Left forelimb (tissue), 1 donor: ENCODE measurements at places on chromosomes 5 and 9.

GRCh38 chr5:136028782-136029742 is at the start of gene TGFBI:
Gene TGFBI (plus strand): TSS chr5:136028988. CDS start chr5:136029056, 68 bp downstream.
- peak; percentile 84 for DNase-seq

DNA sequence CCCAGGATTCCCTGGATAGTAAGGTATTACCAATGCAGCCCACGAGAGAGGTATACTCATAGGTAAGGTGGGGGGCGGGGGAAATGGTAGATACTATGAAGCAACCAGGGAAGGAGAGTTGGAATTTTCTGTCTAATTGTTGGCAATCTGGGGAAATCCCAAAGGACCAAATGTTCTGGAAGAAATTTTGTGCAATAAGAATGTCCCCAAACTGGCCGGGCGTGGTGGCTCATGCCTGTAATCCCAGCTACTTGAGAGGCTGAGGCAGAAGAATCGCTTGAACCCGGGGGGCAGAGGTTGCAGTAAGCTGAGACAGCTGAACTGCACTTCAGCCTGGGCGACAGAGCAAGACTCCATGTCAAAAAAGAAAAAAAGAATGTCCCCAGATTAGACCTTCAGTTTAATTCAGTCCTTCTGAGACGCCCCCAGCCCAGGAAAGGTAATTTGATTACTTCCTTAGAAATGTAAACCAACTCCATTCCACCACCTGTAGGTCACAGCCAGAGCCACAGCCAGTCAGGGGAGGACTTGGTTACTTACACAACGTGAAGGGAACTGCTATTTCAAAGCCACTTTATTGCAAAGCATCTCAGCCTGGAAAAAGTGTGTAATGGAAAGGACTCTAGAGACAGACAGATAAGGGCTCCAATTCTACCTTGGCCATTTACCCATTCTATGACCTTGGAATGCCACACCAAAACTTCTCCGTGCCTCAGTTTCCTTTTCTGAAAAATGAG is 50.0 kb upstream of the KLF4 start:
- DNase-seq, result no peak

- no peak for DNase-seq
Measured at GRCh38 chr5:167839065-167839464, 452.4 kb upstream of the WWC1 start.

GRCh38 chr5:110476164-110476563 is 250.3 kb downstream of the TMEM232 start:
- no peak for DNase-seq

GRCh38 chr9:73423891-73424290 is 272.2 kb downstream of the ANXA1 start:
- no peak for DNase-seq

DNA sequence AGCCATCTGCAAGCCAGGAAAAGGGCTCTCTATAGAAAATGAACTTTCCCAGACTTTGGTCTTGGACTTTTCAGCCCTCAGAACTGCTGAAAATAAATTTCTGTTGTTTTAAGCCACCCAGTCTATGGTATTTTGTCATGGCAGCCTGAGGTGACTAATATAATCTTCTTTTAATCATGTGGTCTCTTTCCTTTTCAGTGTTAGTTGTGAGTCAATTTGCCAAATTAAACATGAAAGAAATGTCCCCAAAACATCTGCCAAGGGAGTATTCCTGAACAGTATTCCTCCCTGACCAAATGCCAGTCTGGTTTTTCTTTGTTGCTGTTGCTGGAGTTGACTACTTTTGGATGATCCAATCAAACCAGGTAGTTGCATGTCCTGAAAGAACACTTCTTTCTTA is 4.7 kb upstream of the YTHDC2 start:
- no peak for DNase-seq

DNA sequence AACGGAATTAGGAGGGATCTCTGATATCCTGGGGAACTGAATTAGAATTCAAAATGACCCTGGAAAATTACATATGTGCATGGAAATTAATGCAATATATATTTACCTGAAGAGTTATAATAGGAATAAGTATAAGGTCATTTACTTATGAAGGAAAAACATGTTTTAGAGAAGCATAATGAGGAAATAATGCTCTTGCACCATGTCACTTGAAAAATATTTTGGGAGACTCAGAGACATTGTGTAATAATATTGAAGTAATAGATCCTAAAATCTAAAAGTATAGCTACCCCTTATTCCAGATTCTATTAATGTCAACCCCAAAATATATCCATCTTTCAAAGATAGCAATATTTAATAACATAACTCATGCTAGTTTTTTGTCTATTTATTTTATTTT is 28.4 kb downstream of the SPZ1 start:
- DNase-seq, result no peak

DNA sequence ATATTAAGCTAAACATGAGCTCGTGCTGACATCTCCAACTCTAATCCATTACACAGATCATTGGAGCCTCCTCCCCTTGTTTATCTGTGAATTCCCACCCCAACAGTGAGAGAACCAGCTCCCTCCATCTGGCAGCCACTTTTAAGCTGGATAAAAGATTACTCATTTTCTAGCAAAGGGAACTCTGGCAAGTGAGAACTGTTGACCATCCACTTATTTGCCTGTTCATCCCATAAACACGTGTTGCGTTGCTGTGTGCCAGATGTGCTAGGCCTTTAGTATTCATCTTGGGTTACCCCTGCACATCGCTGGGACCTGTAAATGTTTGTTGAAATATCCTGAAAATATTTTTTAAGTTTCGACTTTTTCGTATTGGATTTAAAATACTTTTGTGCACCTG is 2.4 kb upstream of the TOR1A start:
- no peak for DNase-seq

DNA sequence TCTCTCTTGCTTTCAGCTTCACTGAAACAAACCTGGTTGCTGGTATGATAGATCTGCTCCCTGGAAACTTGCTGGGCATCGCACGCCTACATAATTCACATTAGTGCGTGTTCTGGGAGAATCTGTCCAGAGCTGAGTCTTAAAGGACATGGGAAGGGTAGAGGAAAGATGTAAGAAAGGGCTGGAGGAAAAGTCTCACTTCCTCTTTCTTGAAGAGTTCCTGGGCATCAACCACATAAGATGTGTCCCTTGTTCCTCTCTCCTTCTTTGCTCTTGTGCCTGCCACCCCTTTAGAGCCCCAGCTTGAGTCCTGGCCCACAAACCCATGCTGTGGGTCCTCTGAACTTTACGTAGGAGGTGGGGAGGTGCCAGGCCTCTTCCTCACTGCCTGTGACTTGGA is 205.3 kb upstream of the PANK3 start:
- no peak for DNase-seq

DNA sequence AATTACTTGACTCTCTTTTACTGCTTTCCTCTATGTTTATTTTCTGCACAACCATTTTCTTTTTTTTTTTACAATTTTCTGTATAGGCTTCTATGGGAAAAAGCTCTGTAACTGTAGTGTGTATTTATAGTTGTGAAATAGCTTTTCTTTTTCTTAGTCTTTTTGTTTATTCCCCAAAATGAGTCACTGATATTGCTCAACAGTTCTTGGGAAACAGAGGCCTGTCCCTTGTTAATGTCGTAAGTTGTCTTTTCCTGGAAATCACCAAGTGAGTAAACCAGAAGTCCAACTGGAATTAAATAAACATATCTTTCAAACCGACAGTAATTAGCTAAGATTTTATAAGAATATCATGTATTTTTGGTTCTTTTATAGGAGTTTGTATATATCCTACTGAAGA is 325.1 kb upstream of the PRR16 start:
- DNase-seq, result no peak

DNA sequence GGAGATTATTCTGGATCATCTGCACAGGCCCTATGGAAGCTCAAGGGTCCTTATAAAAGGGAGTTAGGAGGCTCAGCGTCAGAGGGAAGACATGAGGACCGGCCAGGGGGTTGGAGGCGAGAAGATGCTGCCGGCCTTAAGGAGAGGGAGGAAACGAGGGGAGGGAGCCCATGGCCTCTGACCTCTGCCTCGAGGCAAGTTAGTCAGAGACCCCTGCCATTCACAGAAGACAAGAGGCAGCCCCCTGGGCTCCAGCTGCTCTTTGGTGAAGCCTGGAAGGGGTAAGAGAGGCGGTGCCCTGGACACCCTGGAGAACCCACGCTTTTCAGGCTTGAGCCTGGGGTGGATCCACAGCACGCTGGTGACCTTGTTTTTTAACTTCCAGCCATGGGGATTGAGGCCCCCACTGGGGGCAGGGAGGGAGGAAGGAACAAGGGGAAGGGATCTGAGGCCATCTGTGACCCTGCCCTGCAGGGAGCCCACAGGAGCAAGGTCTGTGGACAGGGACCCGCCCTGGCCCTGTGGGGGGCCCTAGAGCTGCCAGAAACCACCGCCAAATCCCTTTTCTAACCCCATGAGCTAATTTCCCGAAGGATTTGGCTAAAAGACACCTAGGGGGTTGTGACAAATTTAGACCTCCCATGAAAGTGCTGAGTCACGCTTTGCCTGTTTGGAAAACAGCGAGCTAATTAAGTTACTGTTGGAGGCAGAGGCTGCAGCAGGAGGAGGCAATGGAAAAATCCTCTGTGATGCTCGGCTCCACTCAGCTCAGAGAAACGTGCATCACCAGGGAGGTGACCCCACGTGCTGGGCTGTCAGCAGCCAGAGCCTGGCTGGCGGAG is 49.7 kb downstream of the OLFM1 start:
- no peak for DNase-seq

GRCh38 chr5:7978114-7978513 is 109.2 kb downstream of the MTRR start:
- no peak for DNase-seq

DNA sequence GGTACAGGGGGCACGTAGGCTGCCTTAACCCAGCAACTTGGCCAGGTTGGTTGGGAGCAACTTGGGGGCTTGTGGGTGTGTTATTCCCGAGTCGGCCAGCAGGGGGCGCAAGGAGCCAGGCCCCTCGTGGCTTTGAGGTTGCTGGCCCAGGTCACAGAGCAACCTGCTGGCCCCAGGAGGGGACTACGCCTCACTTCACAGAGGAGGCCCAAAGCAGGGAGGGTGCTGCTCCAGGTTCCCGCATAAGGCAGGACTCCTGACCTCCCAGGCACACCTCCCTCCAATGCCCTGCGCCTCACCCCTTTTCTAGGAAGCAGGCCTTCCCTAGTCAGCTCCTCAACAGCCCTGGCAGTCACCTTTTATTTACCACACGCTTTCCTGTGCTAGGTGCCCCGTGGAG is 18.1 kb downstream of the KYAT1 start:
- DNase-seq, result peak; percentile 80

GRCh38 chr5:89034588-89034987 is 151.6 kb upstream of the MEF2C start:
- no peak for DNase-seq

DNA sequence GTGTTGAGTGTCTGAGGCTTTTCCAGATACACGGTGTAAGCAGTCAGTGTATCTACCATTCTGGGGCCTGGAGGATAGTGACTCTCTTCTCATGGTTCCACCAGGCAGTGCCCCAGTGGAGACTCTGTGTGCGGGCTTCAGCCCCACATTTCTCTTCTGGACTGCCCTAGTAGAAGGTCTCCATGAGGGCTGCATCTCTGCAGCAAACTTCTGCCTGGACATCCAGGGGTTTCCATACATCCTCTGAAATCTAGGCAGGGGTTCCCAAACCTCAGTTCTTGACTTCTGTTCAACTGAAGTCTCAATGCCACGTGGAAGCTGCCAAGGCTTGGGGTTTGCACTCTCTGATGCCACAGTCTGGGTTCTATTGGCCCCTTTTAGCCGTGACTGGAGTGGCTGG is 256.6 kb upstream of the ITGA1 start:
- no peak for DNase-seq

GRCh38 chr5:78335976-78336375 is 24.4 kb upstream of the SCAMP1 start:
- no peak for DNase-seq

DNA sequence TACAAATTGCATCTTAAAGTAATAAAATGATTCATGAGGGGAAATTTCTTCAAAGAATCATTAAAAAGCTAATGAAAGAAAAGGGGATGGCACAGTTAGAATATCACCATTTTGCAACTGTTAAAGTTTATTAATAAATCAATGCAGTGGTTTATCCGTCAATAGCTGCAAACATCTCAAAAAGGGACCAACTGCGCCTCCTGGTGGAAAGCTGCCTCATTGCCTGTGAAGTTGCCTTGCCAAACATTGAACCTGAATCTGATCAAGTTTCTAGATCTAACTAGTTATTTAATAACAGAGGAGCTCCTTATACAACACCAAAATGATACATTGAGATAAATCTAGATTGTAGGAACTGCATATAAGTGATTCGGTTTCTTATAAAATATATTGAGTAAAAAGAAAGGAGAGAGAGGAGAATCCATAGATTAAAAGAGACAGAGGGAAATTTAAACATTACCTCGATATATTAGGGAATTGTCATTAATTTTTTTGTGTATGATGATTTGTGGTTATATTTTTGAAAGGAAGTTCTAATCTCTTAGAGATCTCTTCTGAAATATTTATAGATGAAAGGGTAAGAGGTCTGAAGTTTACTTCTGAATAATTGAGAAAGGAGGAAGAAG is 6.9 kb upstream of the NDUFB6 start:
- peak; percentile 74 for DNase-seq

GRCh38 chr9:117156771-117157535 is 257.9 kb downstream of the ASTN2 start:
- no peak for DNase-seq

- DNase-seq, result no peak
Measured at GRCh38 chr9:16131264-16131663, 578.4 kb downstream of the CCDC171 start.

DNA sequence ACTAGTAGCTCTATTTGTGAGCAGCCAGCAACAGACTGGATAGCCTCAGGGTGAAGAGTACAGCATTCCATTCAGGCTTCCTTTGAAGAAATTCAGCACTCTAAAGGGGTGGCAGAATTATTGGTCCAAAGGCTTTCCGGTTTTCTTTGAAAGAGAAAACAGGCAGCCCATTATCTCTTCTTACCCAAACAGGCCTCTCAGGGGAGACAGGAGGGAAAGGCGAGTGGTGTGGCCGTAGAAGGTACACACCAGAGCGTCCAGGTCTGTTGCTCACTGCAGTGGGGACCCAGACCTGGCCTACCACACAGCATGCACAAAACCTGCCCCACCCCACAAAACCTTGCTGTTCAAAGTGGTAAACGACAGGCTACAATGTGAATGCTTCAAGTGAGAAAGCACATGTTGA is 83.3 kb downstream of the ZNF608 start:
- DNase-seq, result no peak

DNA sequence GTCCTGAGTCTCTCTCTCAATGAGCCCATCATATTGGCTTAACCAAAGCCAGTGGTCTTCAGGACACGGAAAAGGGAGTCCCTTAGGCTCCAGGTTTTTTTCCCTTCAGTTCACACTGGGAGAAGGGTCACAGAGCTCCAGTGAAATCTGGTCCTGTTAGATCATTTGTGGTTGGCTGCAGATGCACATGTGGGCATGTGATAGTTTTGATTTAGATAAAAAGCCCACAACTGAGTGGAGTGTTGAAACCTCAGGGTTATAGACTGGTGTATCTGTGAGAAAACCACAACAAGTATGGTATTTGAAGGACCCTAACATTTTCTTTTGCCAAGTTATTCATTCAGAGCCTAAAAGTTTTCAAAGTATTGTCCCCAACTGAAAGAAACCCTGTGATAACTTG is 46.7 kb downstream of the PRLR start:
- DNase-seq, result no peak

GRCh38 chr5:32916648-32917047 is 205.5 kb downstream of the NPR3 start:
- no peak for DNase-seq
